ENCODE measurements at places on chromosomes 12 and 14.

- DNase-seq, result no peak
Measured at GRCh38 chr14:89578156-89578555, 161.1 kb upstream of the FOXN3 start.

DNA sequence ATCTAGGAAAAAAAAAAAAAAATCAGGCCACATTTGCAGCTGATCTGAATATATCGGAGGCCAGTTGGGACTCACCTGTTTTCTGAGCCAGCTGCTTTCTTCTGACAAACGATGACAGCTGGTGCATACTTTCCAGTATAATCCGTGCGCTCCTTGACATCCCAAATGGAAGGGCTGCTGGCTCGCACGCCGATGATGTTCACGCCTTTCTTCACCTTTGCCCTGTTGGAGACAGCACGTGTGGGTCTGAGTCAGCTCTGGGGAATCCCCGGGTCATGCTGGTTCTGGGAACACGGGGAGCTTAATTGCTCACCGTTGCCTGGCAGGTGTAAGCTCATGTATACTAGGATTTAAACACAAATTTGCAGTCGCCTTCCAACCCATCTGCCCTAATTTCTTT is 372.8 kb downstream of the TMEM132D start:
- no peak for DNase-seq

GRCh38 chr14:64707661-64708060 is 3.4 kb downstream of the PLEKHG3 start:
- peak; percentile 63 for DNase-seq

- DNase-seq, result no peak
Measured at GRCh38 chr12:51901121-51901817, 6.0 kb upstream of the ACVRL1 start.

GRCh38 chr14:102691763-102692162 is 85.5 kb upstream of the TRAF3 start:
- no peak for DNase-seq

GRCh38 chr14:66121859-66122258 is 364.3 kb upstream of the CCDC196 start:
- no peak for DNase-seq

GRCh38 chr12:106049105-106049504 is 89.6 kb downstream of the NUAK1 start:
- no peak for DNase-seq

DNA sequence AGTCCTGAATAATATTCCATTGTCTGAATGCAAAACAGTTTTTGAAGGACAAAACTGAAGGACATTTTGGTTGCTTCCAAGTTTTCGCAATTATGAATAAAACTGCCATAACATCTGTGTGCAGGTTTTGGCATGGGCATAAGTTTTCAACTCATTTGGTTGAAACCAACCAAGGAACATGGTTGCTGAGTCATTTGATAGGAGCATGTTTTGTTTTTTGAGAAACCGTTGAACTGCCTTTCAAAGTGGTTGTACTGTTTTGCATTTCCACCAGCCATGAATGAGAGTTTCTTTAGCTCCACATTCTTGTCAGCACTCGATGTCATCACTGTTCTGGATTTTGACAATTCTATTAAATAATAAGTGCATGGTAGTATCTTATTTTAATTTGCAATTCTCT is 23.0 kb upstream of the GSG1 start:
- DNase-seq, result no peak

GRCh38 chr12:128266086-128266485 is 884 bp upstream of the TMEM132C start:
- DNase-seq, result no peak

DNA sequence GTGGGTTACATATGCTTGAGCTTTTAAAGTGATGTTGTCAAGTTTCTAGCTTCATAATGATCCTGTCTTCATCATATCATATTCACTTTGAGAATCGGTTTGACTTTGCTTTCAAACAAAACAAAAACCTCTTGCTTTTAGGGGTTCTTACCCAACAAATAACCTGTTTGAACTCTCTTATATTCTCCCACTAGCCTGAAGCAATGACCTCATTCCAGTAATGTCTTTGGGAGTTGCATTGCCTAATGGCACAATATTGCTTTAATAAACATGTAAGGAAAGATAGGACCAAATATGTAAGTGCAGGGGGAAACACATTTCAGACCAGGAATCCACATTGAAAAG is 27.7 kb downstream of the WBP11 start:
- peak; percentile 23 for DNase-seq

GRCh38 chr12:1830981-1831963 is 10.9 kb downstream of the LRTM2 start:
- DNase-seq, result peak; percentile 4

GRCh38 chr14:58713677-58714076 is 75.9 kb downstream of the DACT1 start:
- DNase-seq, result no peak

GRCh38 chr12:130881548-130881947 is 9.7 kb downstream of the RAN start:
- DNase-seq, result no peak

GRCh38 chr14:92973261-92973797 is 50.4 kb downstream of the CHGA start:
- no peak for DNase-seq

Measured in fibroblast of skin of left biceps (primary cell).